ENCODE measurements at places on chromosomes 1 and 21.

- no peak for DNase-seq
Measured at GRCh38 chr1:217647791-217648190, 16.6 kb downstream of the SPATA17 start.

GRCh38 chr1:204971517-204972336 is 71.3 kb upstream of the CNTN2 start:
- peak; percentile 37 for DNase-seq

DNA sequence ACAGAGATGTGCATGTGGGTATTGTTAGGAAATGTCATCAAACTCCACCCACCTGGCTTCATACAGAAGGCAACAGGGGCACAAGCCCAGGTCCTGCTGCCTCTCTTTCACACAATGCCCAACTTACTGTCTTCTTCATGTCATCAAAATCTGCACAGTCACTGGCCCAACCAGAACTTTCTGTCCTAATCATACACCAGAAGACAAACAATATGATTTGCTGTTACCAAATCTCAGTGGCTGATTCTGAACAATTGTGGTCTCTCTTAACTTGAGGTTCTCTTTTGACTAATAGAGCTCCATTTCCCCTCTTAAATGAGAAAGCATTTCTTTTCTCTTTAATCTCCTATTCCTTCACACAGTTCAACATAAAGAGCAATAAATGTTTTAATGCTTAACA is 7.7 kb downstream of the HSD3B2 start:
- DNase-seq, result no peak

- DNase-seq, result no peak
Measured at GRCh38 chr1:46302641-46303037, 777 bp downstream of the LRRC41 start.

- DNase-seq, result no peak
Measured at GRCh38 chr1:149936992-149937705, 470 bp upstream of the MTMR11 start.

DNA sequence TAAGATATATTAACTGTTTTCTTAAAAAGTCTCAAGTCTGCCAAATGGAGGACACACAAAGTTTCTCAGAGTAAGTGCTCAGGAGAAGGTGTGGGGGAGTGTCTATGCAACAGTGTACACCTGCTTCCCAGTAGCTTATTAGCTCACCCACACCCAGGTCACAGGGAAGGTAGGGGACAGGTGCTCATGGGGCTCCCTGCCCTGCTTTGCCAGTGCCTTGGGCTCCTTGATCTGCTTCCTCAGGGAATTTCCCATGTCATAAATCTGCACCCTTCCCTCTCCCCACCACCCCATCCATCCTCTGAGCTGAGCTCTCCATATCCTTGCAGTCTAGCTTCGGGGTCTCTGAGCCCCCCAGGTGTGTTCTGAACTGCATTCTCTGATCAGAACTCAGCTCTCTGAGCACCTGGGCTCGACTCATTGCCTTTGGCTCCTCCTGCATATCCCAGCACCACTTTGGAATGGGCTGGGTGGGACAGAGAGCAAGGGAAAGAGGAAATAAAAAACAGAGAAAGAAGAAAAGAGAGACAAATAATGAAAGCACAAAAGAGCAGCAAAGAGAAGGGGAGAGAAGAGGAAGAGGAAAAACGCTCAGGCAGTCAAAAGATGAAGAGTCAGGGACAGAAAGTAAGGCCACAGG is 87.0 kb upstream of the ATP1B1 start:
- no peak for DNase-seq

DNA sequence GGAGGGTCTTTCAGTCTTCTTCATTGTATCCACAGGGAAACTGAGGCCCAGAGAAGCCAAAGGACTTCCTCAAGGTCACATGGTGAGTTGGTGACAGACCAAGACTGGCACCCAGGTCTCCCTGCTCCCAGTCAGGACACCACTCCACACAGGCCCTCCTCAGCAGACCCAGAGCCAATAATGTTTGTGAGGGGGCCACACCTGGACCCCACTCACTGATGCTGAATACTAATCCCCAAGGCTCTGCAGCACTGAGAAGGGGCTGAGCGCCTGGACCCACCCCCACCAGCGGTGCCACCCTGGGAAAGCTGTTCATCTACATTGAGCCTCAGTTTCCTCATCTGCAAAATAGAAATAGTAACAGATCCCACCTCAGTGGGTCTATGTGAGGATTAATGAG is 79.5 kb downstream of the GLIS1 start:
- no peak for DNase-seq

Measured in HL-60 (cell line).